ENCODE measurements at places on chromosomes 4 and X.
A peak's percentile ranks its signal among the peaks of the same experiment; 100 is the strongest.

GRCh38 chr4:86606809-86607208 is 12.7 kb downstream of the PTPN13 start:
- DNase-seq = no peak

GRCh38 chr4:53116954-53117353 is 248.9 kb downstream of the SCFD2 start:
- no peak for DNase-seq

DNA sequence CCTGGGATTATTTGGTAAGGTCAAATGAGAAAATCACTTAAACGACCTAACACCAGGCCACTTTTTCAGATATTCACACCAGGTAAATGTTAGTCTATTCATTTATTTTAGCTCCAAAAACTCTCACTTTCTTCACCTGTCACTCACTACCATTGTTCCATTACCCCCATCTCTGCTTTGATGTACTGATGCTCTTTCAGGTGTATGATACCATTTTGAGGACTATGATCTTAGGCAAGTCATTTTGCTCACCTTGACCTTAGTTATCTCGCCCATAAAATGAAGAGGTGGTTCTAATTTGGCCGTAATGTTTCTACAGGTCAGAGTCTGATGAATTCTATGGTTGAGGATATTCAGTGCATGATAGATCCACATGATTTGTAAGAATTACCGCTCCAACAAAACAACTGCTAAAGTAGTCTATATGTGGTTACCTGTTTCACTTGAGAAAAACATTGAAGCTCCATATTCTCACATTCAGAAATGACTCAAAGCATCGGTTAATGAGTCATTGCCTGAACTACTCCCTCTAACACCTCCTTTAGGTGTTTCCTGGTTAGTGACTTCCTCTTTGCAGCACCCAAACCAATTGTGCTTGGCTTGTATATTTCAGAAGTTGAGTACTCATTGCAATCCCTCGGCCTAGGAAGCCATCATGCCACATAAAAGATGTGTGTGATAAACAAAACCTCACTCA is 4.5 kb downstream of the DTHD1 start:
- peak; percentile 30 for DNase-seq

DNA sequence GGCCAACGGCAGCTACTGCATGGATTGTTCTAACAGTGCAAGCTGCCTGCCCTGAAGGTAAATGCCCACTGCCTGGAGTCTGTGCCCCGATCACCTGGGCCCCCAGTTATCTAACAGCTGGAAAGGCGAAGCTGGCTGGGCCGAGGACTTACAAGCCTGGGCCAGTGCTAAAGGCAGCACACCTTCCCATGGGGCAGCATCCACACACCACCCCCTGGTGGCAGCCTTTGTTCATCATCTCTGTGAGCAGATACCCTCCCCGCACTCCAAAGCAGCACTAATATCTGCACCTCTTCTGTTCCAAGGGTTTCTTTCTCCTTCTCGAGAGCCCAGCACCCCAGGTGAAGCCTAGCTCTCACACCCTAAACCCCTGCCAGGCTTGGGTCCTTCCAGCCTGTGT is 7.6 kb downstream of the SLC2A9 start:
- no peak for DNase-seq

DNA sequence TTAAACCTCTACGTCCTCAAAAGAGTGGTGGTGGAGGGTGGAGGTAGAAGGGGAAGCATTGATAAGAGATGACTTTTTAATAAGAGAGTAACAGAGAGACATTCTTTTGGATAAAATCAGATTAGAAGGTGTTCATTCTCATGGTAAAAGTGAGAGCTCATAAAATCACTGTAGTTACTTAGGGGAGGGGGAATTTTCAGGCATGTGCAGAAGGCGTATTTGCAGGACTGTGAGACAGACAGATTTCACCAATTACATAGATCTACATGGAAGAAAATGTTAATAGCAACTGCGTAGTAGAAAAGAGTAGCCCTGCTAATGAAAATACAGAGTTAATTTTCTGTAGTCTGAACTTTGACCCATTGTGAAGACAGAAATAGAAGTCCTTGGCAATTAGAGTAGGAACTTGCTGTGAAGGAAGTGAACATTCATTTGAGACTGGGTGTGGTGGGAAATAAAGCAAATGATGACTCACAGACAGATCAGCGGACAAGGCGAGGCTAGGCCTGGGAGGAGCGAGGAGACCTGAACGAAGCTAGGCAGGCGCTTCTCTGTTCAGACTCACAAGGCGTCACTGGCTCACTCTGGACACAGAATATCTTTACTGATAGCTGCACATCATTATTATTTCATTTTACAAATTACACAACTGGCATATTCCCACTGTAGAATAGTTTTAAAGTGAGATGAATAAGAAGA is 57.2 kb upstream of the FAM9C start:
- DNase-seq = peak; percentile 92

GRCh38 chrX:8688776-8689175 is 43.2 kb downstream of the ANOS1 start:
- no peak for DNase-seq

DNA sequence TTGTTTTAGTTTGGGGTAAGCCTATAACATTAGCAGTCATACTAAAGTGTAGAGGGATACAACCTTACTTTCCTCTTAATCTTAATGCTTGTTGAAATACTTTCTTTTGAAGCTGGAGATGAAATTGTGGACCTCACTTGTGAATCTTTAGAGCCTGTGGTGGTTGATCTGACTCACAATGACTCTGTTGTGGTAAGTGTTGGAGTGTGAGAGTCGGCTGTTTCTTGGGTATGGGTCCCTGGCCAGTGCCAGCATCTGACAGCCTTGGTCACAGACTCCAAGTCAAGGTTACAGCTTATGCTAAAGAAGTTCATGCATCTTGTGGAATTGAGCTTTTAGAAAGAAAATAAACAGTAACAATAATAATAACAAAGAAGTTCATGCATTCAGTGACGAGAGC is 31.6 kb downstream of the RNF4 start:
- no peak for DNase-seq

DNA sequence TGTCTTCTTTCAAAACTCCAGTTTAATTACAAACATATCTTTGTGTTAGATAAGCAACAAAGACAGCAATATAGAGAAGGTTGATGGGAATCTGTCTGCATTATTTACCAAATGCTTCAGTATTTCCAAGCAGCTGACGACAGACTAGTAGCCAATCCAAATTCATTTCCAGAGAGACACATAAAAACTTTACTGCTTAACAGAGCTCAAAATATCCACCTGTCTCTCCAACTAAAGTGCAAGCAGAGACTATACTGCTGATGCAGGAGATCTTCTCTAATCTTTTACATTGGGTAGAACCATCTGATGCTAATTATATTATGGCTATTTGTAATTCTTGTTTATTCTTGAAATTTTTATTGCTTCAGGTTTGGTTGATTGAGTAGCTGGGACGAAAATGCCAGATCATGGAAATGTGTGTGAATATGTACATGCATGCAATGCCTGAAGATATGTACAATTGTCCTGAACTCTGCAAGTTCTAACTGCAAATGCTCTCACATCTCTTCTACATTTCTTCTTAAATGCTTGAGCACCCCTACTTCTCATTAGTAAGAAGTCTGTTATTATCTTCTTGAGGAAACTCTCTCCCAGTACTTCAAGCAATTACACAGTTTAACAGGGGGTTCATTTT is 200.0 kb downstream of the PDHA2 start:
- no peak for DNase-seq
